A549 treated with Mapracorat at 1 μM for 4 hours (cell line): ENCODE measurements at places on chromosomes 7 and 10. TPM values are rescaled to one million over a fixed set of nuclear protein-coding genes. Genes with fewer than 3 reads are reported as not detected.

Gene RASSF4
- 2.9 to 4.1 TPM (median 3.6 TPM) in 5 replicates for total RNA-seq

Gene CRHR2
- total RNA-seq = 0.05 to 0.08 TPM (median 0.05 TPM) in 4 of 5 replicates, not detected in the other

Gene RSU1
- total RNA-seq = 75.7 to 92.1 TPM (median 86.0 TPM) in 5 replicates

Gene ELAPOR2
- not detected in 5 replicates for total RNA-seq

Gene ATRNL1
- total RNA-seq = 0.14 to 0.58 TPM (median 0.29 TPM) in 5 replicates

Gene NKX2-3
- 0.06 to 0.11 TPM (median 0.08 TPM) in 3 of 5 replicates, not detected in the others for total RNA-seq
